H7 (cell line): ENCODE measurements at places on chromosomes 6 and 20. TPM values are rescaled to one million over a fixed set of nuclear protein-coding genes. Genes with fewer than 3 reads are reported as not detected.

The MLN gene
- not detected in 2 replicates for total RNA-seq

The LTB gene
- total RNA-seq = 0.35 TPM in 1 of 2 replicates, not detected in the other

GRCh38 chr6:18842534-18842933 is 455.4 kb downstream of the RNF144B start:
- DNase-seq = no peak

- DNase-seq = no peak
Observed at GRCh38 chr20:21143194-21143890, 17.5 kb downstream of the KIZ start.

GRCh38 chr6:105994118-105994590 is 92.0 kb upstream of the PRDM1 start:
- DNase-seq = peak; percentile 72

GRCh38 chr20:35120012-35120701 is 27.0 kb downstream of the EDEM2 start:
- DNase-seq = no peak
